ENCODE measurements at places on chromosomes 16 and 17.

GRCh38 chr16:28105954-28106353 is 42.4 kb upstream of the GSG1L start:
- DNase-seq = no peak

DNA sequence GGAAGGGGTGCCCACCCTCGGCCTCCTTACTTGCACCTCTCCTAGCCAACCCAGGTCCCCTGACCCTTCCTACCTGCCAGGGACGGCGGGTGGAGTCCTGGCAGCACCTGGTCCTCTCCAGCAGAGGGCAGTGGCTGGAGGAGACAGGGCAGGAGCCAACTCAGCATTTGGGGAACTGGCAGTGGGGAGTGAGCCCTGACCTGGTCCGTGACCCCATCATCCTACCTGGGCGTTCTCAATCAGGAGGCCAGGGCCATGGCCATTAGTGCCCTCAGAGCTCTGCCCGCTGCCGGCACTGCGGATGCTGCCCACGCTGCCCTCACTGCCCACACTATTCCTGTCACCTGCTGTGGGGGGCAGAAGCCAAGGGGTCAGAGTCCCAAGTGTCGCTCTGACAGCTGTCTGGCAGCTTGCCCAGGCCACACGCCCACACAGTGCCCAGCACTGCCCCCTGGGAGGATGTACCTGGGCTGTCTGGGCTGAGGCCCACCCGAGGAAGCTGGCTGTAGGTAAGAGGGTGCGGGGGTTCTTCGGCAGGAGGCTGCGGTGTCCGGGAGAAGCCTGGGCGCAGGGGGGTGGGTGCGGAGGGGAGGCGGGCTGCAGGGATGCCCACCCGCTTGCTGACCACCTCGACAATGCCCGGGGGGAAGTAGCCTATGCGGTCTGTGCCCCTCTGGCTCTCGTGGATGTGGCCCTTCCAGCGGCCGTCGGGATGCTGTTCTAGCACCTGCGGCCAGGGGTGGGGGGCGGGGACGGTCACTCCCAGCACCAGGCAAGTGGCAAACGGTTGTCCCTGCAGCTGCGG is 10.8 kb downstream of the CASKIN2 start:
- DNase-seq = no peak

GRCh38 chr17:8326511-8327302 is 12.9 kb upstream of the ODF4 start:
- peak; percentile 13 for DNase-seq

GRCh38 chr16:70494202-70494770 is 29.1 kb downstream of the COG4 start:
- DNase-seq = no peak

GRCh38 chr16:49482690-49483089 is 109.1 kb downstream of the C16orf78 start:
- DNase-seq = no peak

- DNase-seq = no peak
Measured at GRCh38 chr17:50462446-50462845, 6.2 kb downstream of the CHAD start.

DNA sequence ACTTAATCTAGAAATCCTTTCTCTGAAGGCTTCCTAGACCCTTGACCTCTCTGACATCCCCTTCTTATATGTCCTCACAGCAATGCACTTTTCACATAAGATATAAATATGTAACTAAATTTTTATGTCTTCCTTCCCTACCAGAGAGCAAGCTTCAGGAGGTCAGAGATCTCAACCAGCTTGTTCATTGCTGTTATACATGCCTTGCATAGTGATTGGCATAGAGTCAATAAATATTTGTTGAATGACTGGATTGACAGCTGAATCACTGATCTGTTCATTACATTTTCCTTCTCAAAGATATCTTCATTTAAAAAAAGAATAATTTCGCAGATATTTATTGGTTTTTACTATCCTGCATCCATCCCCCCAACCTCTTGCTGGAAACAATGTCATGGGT is 29.5 kb downstream of the HYDIN start:
- no peak for DNase-seq

GRCh38 chr16:75462806-75463205 is 1.7 kb downstream of the TMEM170A start:
- no peak for DNase-seq

DNA sequence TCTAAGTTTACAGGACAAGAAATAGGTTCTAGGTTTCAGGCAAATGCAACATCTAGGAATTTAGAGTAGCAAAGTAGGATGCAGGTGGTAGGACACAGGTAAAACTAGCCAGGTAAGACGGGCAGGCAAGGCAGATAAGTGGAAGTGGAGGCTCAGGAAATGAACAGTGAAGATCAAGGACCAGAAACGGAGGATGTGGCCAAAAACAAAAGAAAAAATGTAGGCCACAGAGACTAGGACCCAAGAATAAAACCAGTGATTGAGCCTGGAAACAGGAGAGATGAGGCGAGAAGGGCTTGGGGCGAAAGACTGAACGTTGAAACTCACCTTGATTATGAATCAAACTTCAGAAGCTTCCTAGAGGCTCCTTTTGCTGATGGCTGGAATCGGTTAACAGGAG is 24.0 kb downstream of the CPSF4L start:
- DNase-seq = no peak

DNA sequence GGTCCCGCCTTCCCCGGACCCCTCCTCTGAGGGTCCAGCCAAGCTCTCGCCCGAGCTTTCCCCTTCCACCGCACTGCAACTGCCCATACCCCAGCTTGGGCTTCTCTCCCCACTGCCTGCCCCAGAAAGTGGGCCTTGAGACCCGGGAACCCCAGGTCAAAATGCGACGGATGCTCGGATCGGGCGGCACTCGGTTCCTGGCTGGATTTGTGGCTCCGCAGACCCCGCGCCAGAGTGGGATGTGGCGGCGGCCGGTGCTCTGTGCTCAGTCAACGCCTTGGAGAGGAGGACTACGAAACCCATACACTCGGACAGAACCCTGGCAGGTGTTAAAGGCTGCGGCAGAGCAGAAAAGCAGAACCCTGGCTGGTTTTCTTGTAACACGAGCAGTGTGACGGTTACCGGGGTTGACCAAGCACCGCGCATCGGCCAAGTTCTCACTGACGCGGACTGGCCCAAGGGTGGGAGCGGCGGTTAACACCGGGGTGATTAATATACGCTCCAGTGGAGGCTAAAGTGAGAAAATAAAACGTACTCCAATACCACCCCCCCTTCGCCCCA is 885 bp upstream of the SLFN13 start:
- no peak for DNase-seq

DNA sequence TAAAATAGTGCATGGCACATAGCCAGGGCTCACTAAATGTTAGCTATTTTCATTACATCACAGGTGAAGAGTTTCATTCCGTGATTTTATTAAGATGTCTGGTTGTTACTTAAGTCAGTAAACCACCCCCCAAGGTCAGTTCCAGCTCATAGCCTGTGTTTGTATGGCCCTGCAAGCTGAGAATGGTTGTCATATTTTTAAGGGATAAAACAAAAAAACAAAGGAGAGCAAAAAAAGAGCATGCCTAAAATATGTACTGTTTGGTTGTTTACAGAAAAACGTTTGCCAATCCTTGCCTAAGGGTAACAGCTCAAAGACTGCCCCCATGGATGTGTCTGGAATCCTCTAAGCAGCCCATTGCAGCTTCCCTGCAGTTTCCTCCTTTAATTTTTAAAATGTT is 329.6 kb downstream of the CA10 start:
- DNase-seq = no peak

- no peak for DNase-seq
Measured at GRCh38 chr17:80882323-80882722, 109.3 kb upstream of the CHMP6 start.

- DNase-seq = no peak
Measured at GRCh38 chr17:40498281-40499084, 2.9 kb downstream of the TNS4 start.

DNA sequence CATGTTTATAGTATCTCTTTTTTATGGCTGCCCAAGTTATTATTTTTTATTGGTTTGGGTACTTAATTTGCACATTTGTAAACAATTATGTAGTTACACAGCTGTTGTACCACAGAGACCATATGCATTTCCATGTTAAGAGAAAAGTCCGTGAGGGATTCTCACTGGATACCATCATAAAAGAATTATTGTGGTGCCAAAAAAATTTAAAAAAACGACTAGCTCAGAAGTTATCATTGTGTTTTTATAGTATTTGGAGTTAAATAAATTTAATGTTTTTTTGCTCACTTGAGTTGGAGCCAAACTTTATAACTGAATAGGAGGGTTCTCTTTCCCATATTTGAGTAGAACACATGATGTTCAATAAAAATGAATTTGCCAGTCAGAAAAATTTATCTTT is 618.7 kb downstream of the WWOX start:
- no peak for DNase-seq

DNA sequence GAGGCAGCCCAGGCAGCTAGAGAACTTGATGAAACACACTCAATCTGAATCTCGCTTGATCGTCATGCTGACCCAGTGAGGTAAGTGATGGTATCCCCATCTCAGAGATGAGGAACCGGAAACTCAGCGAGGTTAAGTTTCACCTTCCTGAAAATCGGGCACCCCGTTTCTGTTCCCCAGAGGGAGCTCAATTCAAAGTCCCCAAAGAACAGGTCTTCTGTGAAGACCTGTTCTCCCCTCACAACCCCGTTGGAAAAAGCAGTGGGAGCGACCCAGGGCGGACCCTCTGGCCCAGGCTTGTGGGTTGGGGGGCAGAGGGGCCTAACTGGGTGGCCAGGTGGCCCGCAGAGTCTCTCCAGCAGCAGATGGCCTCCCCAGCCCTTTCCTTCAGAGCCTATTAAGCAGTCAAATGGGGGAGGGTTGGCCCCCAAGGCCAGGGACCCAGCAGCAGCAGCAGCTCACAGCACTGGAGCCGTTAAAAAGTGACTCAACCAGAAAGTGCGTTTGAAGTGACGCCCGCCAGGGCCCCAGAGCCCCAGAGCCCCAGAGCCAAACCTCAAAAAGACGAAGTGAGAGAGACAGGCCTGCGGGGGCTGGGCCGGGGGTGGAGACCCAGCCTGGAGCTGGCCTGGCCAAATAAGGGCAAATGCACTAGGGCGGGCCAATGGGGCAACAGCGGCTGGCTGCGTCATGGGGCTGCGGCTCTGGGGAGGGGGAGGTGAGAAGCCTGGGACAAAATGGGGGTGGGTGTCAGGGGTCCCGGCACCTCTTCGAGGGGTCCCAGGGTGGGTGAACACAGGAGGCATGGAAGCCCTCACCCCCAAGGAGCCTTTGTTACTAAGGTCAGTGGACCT is 9.2 kb upstream of the TSPOAP1 start:
- peak; percentile 93 for DNase-seq

GRCh38 chr17:17815436-17816200 is 21.2 kb downstream of the SREBF1 start:
- DNase-seq = no peak

DNA sequence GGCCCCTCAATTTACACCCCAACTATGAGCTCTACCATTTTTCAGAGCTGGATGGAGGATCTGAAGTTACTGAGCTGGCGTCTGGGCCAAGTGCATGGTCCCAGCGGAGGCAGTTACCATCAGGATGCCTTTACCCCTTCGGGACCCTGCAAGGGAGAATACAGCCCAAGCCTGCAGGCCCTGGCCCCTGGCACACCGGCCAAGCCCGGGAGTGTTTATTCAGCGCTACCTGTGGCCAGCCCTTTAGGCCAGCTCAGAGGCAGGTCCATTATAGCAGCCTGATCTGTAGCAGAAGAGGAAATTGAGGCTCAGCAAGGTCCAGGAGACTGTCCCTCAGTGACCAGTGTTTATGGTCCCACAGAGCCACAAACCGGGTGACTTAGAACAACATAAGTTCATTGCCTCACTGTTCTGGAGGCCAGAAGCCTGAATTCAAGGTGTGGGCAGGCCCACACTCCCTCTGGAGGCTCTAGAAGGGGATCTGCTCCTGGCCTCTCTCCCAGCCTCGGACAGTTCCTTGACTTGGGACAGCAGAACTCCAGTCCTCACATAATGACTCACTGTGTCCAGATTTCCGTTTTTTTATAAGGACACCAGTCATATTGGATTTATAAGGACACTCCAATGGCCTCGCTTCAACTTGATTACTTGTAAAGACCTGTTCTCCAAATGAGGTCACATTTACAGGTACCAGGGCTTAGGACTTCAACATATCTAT is 8.8 kb downstream of the SEC14L5 start:
- no peak for DNase-seq

DNA sequence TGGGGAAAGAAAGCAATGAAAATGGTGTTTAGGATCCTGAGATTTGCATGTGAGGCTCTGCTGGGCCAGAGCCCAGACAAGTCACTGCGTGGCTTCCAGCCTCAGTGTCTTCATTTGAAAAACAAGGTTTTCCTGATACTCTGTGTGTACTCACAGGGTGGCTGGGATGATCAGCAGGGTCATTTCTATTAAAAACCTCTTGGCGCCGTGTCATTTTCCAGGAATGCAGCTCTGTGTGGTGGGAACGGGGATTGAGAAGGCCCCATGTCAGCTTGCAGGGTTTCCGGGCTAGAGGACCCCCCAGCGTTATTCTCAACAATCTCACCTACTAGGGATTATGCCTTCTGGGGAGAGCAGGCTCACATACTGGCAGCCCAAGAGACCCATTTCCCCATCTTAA is 73.5 kb downstream of the FOXL1 start:
- DNase-seq = no peak

DNA sequence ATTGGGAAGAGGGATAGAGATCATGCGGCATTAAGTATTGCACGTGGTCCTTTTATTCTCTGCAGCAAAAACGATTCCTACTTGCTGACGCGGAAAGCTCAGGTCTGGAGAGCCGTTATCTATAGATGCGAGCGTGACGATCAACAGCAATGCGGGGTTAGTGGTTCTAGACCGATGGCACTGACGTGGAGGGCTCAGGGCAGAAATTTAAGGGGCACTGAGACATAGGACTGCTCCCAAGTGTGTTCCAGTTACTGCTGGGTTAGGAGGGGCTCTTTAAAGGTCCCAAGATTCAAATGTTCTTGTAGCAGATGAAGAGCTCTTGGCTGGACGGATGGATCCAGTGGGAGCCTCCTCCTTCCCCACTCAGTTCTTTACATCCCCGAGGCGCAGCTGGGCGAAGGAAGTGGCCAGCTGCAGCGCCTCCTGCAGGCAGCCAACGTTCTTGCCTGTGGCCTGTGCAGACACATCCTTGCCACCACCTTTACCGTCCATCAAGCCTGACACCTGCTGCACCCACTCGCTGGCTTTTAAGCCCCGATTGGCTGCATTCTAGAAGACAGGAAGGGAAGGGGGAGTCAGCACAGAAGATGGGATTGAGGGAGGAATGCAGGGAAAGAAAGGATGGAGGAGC is 732 bp upstream of the EXOSC6 start:
- DNase-seq = no peak

Data from stimulated activated CD8-positive, alpha-beta memory T cell treated with anti-CD3 and anti-CD28 coated beads, Interleukin-2, amount 100 ng/mL, for 48 hours (primary cell).